ENCODE measurements at places on chromosomes 2 and 18. TPM values are rescaled to one million over a fixed set of nuclear protein-coding genes. Genes with fewer than 3 reads are reported as not detected.
A peak's percentile ranks its signal among the peaks of the same experiment; 100 is the strongest.

Gene RDH14
- total RNA-seq: 25.7 TPM

GRCh38 chr2:236238751-236239150, 25.5 kb downstream of the ASB18 start:
- no peak for DNase-seq

DNA sequence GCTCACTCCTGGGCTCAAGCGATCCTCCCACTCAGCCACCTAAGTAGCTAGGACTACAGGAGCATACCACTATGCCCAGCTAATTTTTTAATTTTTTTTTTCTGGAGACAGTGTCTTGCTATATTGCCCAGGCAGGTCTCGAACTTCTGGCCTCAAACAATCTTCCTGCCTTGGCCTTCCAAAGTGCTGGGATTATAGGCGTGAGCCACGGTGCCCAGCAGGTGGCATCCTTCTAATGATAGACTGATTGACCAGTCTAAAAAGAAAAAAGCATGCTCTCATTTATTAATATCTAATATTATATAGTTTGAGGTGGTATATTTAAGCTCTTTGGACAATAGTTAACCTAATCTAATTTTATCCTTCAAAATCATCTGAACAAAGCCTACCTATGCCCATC, 198.6 kb downstream of the CAMKMT start:
- DNase-seq: no peak

DNA sequence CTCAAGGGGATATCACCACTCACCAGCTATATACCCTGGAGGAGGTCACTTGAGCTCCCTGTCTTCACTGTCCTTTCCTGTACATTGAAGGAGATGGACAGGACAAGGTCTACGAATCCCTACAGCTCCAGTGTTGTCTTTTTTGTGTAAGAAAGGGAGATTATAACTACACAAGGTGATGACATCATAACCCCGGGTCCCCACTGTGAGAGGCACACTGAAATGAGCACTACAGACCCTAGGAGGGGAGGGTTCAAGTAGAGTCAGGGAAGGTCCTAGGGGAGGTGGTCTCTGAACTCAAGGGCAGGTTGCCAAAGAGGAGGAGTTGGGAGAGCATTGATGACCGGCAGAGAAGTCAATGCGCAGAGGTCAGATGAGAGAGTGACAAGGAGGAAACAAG, 108.3 kb upstream of the SLC14A2 start:
- no peak for DNase-seq

DNA sequence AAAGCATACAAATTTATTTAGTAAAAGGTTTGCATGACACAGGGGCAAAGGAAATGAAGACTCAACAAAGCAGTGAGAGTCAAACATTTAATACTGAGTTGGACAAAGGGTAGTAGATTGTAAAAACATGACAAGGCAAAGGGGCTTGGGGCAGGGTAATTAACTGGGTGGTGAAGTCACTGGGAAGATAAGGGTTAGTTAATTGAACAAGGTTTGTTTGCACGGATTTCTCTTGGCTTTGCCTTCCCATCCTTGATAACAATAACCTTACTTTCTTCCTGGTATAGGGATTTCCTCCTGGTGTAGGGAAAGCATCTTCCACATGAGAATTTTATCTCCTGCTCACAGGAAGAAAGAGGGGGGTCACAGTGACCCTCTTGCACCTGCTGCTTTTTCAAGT, 26.8 kb upstream of the RTTN start:
- no peak for DNase-seq

DNA sequence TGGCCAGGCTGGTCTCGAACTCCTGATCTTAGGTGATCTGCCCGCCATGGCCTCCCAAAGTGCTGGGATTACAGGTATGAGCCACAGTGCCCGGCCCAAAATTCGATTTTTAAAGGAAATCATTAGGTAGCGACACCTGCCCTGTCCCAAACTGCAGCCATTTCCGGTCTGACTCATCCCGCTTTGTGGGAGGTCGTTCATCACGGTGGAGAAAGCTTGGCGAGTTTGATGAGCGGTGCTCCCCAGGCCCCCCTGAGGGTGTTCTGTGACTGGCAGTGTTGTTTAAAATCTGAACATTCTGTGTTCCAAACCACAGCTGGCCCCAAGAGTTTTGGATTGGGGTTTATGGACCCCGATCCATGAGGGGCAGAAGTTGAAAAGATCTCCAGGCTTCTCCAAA, 53.0 kb upstream of the GLI2 start:
- no peak for DNase-seq

GRCh38 chr2:144834998-144835633, 315.2 kb upstream of the ZEB2 start:
- no peak for DNase-seq

- no peak for DNase-seq
Measured at GRCh38 chr2:126913881-126914615, 15.4 kb downstream of the TEX51 start.

Gene MGAT5
- total RNA-seq: 70.3 TPM

GRCh38 chr2:6773007-6773693, 92.6 kb downstream of the CMPK2 start:
- DNase-seq: peak; percentile 32

DNA sequence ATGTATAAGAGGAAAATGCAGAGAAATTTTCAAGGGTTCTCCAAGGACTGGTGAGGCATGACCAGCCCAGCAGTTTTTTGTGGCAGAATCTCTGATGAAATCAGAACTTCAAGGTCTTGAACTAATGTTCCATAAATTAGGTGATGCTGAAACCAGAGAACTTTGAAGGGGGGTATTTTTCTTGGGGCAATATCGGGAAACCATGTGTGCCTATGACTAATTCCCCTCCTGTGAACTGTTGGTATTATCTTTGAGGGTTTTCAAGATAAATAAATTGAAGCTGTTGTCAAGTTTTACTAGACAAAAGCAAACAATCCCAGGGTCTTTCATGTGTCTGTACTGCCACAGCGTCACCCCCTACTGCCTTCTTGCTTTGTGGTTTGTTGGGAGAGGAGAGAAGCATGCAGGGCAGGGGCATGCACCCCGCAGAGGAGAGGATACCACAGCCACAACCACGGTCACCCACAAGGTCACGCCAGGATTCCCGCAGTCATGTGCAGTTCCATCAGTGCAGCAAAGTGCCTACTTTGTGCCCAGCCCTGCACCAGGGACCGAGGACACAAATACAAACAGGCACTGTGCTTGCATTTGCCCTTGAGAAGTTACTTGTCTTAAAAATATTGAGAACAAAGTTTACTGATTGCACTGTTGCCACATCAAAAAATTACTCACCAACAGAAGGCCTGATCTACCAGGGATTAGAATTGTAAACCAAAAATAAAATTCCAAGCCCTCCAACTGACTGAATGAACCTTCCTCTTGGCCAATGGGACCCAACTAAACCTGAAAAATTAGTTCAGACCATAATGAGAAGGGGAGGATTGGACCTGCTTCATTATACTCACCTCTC, 413.3 kb upstream of the TRIB2 start:
- DNase-seq: no peak

DNA sequence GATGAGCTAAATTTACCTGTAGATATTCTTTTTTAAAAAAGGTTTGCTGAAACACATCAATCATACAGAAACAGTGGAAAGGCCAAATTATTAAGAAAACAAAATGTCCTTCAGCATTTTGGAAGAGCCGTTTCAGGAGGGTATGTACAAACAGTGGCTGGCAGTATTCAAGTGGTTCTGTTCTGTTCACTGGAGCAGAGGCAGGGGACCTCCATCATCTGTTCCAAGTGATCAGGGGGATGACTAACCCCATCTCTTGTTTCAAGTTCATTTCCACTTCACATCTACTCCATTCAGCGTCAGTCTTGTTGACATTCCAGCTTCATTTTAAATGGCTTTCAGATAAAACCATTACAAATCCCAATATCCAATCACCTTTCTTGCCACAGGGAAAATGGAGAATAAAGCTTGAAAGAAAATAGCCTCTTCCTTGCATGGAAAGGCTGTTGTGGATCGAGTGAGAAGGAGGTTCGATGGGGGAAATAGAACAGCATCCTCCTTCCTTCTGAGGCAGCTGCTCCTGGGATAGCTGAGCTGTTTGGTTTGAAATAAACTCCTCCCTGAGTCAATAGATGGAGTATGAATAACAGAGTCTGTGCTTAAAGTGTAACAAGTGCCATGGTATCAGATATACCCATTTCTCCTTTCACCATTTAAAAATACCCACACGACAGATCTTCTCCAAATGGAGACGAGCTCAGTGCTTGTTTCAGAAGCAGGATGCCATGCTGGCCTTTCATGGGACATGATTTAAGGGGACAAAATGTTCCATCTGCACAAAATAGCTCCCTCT, 63.7 kb upstream of the OTOF start:
- no peak for DNase-seq

- DNase-seq: peak; percentile 28
Measured at GRCh38 chr2:47569658-47570475, 166.9 kb downstream of the MSH2 start.

- no peak for DNase-seq
Measured at GRCh38 chr18:63894106-63894772, 6.7 kb downstream of the SERPINB2 start.

Gene STEAP3
- not detected for total RNA-seq

Gene GAL3ST2
- 0.16 TPM for total RNA-seq

- DNase-seq: no peak
Measured at GRCh38 chr2:164993287-164994016, 38.1 kb upstream of the SLC38A11 start.
